ENCODE measurements at places on chromosomes 1 and 21. TPM values are rescaled to one million over a fixed set of nuclear protein-coding genes. Genes with fewer than 3 reads are reported as not detected.

The RBBP4 gene
- total RNA-seq: 118 TPM

The SYT11 gene
- 12.1 TPM for total RNA-seq

The GTF2B gene
- total RNA-seq: 24.6 TPM

The AMY1A gene
- 1.3 TPM for total RNA-seq

The GBP5 gene
- 24.1 TPM for total RNA-seq

The RGL1 gene
- 26.2 TPM for total RNA-seq

The PLD5 gene
- 1.9 TPM for total RNA-seq

The ERRFI1 gene
- 98.0 TPM for total RNA-seq

The FALEC gene
- not detected for total RNA-seq

DNA sequence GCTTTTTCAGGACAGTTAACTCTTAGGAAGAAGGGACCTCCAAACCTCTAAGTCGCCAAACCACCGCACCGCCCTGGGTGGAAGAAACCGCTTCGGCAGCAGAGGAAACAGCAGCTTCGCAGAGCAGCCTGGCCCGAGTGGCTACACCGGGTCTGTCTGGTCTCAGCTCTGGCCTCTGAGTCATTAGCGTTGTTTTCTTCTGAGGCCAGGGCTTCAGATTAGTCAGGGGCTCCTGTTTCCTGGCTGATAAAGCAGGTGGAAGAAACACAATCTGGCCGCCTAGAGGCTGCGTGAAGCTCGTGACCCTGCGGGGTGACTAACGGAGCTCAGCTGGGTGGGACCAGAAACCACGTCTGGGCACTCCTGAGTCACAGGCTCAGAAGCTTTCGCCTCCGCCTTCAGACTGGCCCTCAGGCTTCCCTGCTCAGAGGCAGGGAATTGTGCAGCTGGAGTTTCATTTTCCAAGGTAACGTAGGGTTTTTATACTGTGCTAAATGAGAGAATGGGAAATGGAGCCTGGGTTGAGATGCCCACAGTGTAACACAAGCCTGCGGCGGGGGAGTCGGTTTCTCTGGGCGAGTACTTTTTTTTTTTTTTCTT, 44.9 kb downstream of the CHAF1B start:
- DNase-seq: peak; percentile 81

DNA sequence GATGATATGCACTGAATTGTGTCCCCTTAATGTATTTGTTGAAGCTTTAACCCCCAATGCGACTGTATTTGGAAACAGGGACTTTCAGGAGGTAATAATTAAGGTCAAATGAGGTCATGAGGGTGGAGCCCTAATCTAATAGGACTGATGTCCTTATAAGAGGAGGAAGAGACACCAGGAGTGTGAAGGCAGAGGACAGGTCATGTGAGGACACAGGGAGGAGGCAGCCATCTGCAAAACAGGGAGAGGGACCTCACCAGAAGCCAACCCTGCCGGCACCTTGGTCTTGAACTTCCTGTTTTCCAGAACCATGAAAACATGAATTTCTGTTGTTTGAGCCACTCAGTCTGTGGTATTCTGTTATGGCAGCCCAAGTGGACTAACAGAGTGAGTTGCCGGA, 15.3 kb downstream of the SYF2 start:
- DNase-seq: no peak

DNA sequence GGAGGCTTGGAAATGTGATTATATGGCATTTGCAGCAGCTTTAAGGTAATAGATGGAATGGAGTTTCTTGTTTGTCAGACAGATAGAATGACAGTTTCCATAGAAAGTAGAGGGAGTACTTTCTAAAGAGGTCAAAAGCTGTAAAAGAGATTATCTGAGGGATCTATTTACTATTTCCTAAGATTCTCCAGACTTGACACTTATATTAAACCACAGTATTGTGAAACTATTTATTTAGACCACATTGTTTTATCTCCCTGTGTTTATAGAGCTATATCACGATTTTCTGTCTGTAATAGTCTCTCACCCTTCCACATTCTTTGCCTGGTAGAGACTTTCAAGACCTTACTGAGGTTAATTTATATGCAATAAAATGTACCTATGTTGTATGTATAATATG, 66.7 kb downstream of the MAN1A2 start:
- no peak for DNase-seq

- no peak for DNase-seq
Observed at GRCh38 chr1:210360852-210361477, 32.3 kb downstream of the HHAT start.

DNA sequence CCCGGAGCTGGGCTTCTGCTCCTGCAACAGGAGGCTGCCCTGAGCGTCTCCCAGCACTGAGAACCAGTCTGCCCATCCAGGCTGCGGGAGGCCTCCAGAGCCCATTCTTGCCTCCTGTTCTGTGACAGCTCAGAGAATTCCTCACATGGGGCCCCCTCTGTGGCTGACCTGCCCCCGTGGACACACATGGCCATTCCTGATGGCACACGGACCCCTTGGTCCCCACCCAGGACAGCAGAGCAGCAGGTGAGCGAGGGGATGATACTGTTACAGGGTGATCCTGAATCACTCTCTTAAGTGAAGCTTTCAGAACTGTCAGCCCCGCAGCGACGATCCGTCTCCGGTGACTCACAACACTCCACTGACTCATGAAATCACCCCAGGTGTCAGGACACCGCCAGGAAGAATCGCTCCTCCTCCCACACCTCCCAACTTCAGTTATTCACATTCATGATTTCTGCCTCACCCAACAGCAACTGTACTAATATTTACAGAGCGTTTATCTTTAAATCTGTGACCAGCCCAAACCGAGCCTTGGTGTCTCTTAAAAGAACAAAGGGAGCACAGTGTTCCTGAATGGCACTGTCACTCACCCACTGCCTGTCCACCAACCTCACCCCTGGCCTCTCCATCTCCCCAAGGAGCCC, 22.5 kb downstream of the CHD5 start:
- DNase-seq: no peak

GRCh38 chr21:42547906-42548365, 34.3 kb downstream of the SLC37A1 start:
- DNase-seq: no peak

DNA sequence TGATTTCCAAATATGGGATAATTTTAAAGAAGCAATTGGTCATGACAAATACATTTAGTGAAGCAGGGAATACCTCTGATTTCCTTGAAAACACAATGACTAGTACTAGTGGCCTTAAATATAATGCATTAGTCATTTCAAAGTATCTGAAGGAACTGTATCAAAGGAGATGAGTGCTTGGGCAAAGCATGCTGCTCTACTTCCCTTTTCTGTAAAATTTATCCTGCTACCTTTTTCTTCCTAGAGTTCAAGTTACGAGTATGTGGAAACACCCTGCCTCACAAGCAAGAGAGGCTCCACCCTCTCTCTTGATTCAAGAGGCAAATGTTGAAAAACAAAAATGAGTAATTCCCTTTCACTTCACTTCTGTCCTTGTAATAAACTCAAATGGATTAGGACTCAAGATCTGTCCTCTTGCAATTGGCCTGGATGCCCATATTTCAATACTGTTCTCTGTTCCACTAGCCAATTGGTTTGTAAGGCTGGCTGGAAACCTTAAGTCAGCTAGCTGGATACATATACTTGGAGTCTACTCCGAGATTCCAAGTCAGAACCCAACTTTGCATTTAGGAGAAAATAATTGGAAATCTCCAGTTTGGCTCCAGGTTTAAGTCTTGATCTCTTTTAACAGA, 92.5 kb downstream of the CDC42BPA start:
- no peak for DNase-seq

DNA sequence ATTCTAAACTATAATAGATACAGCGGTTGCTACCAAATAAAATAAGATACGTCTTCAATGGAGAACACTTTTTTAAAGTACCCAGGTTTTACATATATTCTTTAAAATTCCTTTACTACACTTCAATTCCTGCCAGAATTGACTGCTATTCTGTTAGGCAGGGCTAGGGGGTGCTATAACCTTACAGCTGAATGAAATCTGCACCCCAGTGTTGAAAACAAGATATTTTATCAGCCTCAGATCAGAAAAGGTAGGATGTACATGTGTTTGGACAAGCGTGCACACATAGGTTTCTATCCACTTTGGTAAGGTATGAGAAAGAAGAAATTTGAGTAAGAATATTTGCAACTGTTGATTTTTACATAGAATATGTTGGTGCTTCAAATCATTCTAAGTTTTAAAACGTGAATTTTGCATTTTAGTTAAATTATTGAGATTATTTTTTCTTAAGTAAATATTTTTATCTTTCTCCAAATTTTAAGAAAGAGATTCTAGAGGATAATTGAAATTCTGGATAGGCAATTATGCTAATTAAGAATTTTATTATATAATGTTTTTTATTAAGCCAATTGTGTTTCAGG, 490.8 kb upstream of the ADGRL4 start:
- no peak for DNase-seq

GRCh38 chr1:202311875-202312635, 29.7 kb downstream of the UBE2T start:
- DNase-seq: peak; percentile 32
